Gastroesophageal sphincter (tissue), 4 donors: ENCODE measurements at places on chromosomes 16 and 17. TPM values are rescaled to one million over a fixed set of nuclear protein-coding genes. Genes with fewer than 3 reads are reported as not detected.
A peak's percentile ranks its signal among the peaks of the same experiment; 100 is the strongest.

Gene ANKRD40CL
- total RNA-seq = not detected

Gene TAC4
- not detected for total RNA-seq

Gene CD2BP2
- 68.1 TPM for total RNA-seq

Gene ADORA2B
- 0.40 TPM for total RNA-seq

Gene WFDC1
- total RNA-seq = 43.8 TPM

Gene HOXB7
- 4.2 TPM for total RNA-seq

Gene CXCL16
- total RNA-seq = 11.6 TPM

DNA sequence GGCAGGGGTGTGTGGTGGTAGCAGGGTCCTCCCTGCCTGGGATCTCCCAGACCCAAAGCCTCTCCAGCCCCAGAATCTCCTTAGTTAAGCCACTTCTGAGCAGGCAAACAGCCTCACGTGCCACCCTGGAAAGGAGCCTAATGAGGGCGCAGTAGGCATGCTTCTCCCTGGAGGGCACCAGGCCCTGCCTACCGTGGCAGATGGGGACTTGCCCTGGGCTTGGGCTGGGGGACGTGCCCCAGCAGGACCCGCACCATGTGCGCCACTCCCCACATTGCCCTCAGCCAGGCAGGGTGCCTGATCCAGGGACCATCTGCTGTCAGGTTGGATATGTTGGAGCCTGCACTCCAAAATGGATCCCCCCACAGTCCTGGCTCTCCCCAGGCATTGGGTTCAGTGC, 14.2 kb downstream of the FAM83G start:
- ATAC-seq = no peak

- no peak for ATAC-seq
These were observed 597.9 kb downstream of the KCNJ2 start for GRCh38 chr17:70767102-70767701.

GRCh38 chr17:82205720-82206508, 6.7 kb downstream of the CCDC57 start:
- peak; percentile 89 for ATAC-seq

DNA sequence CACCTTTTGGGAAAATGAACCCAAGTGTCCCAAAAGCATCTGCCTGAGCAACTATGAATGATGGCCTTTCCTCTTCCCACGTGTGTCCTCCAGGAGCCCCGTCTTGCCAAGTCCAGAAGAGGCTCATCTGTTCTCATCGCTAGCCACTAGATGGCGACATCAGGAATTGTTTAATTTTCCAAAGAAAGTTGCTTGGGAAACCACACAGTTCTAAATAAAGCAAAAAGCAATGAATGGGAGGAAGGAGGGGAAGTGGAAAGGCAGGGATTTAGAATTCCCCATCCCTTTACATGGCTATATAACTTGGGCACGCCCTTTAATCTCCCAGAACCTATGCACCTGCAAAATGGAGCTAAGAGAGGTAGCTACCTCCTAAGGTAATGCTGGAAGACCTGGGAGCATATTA, 9.0 kb upstream of the CDH5 start:
- peak; percentile 54 for ATAC-seq

GRCh38 chr17:731644-732066, 741 bp upstream of the TLCD3A start:
- ATAC-seq = no peak

DNA sequence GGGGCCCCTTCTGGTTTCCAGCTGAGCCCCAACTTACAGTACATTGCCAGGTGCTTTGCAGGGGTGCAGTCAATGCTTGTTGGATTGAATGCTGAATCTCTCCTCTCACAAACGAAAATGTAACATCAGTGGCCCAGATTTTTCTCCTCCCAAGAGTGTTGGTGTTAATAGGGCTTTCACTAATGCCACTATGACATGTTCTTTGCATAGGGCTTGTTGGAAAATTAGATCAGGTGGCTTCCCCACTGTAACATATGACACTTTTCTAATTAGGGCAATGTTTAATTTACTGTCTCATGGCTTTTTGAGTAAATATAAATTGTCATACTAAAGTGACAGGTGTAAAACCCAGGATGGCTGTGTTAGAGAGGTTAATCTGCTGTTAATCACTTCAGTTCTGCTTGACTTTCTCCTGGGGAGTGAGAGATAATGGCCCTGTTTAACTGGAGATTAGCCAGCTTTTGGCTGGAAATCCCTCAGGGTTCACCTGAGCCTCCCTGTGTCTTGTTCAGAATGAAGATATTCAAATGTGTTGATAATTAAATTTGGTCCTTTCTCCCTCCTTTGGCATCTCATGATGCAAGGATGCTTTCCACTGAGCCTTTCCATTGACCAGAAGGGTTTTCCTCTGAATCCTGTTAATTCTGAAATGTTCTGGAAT, 502.3 kb downstream of the RBFOX1 start:
- ATAC-seq = no peak

DNA sequence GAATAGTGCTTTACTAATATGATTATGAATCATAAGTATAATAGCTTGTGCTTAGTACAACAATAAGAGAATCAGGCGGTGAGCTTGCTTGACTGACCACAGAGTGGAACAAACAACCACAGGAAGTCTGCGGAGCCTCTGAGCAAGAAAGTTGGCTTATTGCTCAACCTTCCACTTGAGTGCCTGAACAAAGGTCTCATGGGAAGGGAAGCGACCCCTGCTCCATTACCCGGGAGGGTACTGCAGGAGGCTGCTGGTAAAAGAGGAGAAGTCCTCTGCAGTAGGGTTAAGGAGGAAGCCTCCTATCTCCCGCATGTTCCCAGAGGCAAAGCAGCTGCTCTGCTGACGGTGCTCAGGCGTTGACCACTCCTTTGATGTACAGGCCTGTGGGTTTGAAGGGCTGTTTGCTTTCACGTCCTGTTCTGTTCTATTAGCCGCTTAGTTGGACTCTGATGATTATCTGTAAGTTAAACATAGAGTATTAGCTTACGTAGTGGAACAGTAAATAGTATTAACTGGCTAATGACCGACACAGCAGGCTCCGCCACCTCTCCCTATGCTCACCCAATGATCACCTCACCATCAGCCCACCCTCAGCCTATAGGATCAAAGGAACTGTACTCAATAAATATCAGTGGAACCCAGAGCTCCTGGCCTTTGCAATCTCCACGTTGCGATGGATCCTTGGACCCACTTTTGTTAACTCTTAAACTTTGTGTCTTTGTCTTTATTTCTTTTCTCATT, 17.5 kb downstream of the ALOX15B start:
- peak; percentile 67 for ATAC-seq

DNA sequence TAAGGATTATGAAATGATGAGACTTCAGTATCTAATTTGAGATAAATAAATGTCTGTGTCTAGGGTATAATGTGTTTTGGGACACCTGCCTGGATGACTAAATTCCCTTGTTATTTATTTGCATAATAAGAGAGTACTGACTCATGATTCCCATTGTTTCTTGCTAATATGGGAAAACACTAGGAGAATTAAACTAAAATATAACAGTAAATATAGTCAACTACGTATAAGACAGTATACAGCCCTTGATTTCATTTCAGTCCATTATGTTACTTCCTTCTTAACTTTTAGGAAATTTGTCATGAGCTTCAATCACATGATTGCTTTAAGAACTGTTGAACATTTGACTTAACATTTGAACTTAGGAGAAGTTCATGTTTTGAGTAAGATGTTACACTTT, 62.4 kb downstream of the VMP1 start:
- no peak for ATAC-seq

- no peak for ATAC-seq
These were observed 24.1 kb downstream of the SERPINF1 start for GRCh38 chr17:1785930-1786329.

GRCh38 chr16:80569440-80570105, 28.8 kb downstream of the DYNLRB2 start:
- ATAC-seq = no peak

DNA sequence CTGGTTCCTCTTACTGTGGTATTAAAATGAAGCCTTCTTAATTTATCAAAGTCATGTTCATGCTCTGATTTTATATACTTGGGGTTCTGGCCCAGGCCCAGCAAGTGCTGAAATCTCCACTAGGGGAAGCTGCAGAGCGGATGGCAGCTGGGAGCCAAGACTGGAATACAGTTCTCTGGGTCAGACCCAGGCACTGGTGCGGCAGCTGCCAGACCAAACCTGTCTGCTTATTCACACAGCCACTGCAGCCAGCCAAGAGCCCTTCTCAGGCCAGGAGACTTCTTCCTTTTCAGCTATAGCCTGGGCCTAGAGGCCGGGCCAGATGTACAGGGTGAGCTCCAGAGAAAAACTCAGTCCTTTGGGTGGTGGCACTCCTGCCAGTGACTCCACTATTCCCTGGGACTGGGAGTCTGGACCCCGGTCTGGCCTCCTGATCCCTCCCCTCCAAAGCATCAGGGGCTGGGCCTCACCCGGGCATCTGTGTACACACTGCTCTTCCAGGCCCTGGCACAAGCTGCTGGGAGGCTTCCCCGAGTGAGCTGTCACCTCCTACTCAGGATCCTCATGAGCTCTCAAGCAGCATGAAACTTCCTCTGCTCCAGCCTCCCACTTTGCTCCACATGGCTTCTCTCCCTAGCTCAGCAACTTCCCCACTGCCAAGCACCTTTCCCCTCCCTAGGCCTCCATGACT, 24.4 kb downstream of the ATP6V0D1 start:
- peak; percentile 71 for ATAC-seq

DNA sequence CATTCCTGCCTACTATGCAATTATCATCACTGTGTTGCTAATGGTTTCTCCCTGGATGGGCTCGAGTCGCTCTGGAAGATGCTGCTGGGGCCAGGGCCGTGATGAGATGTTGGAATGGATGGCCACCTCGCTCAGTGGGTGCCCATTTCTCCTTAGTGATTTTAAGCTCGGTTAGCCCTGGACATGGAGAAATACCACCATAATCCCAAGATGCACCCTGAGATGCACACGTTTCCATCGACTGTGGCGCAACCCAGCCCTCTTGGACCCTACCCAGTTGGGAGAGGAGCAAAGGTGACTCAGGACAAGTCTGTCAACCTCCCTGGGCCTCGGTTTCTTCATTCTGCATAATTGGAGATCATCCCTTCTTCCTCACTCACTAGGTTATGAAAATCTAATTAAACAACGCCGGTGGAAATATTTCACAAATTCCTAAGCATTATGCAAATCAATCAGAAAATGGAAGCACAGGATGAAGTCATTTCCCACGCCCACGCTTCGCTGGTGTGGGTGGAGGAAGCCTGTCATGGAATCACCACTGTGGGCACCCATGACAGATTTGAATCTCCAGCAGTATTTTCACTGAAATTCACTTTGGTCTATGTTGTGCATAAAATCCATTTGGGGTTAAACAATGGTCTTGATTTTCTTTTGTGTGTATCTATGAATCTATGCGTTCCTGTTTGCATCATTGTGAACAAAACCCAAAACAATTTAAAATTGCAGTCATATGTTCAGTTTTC, 195.2 kb downstream of the AXIN2 start:
- no peak for ATAC-seq

DNA sequence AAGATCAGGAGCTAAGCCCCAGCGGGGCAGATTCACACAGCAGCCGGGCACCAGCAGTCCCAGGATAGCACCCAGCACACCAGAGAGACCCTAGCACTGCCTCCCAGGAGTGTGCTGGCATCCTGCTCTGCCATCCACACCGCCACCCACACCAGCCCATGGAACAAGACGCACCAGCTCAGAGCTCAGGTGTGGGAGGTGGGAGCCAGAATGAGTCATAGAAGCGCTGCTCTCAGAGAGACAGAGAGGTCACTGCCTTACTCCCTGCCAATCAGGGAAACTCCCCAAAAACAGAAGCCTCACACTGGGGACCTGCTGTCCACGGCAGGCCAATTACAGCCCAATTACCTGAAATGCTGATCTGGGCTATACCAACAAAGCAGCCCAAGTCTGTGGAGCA, 64.9 kb downstream of the CDYL2 start:
- no peak for ATAC-seq

GRCh38 chr16:85239239-85239638, 127.0 kb upstream of the CIBAR2 start:
- ATAC-seq = no peak

- ATAC-seq = peak; percentile 80
These were observed 87.7 kb downstream of the MRM3 start for GRCh38 chr17:869567-870525.

DNA sequence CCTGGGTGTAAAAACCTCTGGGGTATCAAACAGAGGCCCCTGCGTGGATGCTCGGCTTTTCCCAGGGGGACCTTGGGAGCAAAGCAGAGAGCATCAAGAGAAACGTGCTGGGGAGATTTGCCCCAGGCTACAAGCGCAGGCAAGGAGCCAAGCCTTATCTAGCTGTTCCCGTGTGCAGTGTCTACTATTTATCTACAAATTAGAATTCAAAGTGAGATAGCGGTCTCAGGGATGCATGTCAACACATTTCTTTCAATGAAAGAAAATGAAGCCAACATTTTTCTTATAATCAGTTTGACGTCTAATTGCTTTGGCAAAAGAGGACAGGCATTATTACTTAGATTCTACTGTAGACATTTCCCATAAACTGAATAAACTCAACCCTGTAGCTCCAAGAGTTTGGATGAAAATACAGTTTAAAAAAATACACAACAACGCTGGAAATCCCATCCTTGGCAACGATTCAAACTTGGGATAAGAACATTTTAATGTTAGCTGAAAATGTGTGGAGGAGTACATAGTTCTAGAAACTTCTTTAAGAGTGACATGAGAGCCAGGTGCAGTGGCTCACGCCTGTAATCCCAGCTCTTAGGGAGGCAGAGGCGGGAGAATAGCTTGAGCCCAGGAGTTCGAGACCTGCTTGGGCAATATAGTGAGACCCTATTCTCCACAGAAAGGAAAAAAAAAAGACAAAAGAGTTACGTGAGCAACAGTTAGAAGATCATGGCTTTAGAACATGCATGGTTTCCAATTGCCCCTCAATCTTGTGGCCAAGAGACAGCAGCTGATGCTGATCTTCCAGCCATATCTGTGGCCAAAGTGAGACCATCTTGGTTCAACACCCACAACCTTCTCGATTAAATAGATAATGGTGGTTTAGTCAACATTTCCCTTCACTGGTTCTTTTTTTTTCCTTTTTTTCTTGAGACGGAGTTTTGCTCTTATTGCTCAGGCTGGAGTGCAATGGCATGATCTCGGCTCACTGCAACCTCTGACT, 7.2 kb downstream of the SPNS3 start:
- ATAC-seq = no peak

DNA sequence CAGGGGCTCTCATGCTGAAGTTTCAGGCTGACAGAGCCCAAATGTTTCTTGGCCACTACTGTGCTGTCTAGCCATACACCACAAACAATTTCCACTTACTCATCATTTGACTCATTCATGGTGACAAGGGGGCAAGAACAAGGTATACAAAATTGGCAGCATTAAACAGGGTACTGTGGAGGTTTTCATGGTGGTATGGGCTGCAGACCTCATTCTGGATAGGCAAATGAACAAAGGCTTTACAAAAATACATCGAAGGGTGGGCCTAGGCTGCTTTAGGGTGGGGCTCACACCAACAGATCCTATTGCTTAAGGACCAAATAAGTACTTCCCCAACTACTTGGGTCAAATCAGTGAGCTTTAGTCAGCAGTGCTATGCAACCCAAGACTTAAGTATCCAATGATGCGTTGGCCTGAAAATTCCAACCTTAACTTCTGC, 53.0 kb downstream of the N4BP1 start:
- ATAC-seq = no peak

DNA sequence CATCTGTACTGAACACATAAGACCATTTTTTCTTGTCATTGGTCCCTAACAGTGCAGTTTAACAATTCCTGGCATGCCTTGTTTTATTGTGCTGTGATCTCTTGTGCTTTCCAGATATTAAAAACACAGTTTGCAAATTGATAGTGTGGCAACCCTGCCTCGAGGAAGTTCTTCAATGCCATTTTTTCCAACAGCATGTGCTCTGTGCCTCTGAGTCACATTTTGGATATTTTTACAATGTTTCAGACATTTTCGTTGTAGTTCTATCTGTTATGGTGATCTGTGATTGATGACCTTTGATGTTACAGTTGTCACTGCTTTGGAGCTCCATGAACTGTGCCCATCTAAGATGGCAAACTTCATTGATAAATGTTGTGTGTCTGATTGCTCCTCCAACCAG, 66.2 kb downstream of the GOSR1 start:
- ATAC-seq = no peak
